ENCODE measurements at places on chromosomes 3 and 15.

GRCh38 chr3:195859846-195860411 is 48.2 kb upstream of the MUC4 start:
- DNase-seq = no peak

- DNase-seq = peak; percentile 37
Observed at GRCh38 chr3:186281176-186281575, 80.9 kb downstream of the DGKG start.

DNA sequence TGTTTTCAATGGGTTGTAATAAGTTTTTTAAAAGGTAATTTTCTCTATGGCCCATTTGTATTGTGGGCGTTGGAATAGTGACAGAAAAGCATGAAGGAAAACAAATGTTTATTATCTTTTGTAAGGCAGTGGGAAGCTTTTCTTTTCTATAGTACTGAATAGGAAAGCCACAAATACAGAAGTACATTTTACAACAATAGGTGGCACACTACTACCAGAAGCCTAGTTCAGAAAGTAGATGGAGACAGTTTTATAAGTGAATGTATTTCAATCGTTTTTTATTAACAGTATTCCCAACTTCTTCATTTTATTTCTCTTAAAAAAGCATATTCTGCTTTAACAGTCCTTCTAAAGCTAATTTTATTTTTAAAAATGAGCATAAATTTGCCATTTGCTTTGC is 296.7 kb downstream of the PTPRG start:
- peak; percentile 37 for DNase-seq

DNA sequence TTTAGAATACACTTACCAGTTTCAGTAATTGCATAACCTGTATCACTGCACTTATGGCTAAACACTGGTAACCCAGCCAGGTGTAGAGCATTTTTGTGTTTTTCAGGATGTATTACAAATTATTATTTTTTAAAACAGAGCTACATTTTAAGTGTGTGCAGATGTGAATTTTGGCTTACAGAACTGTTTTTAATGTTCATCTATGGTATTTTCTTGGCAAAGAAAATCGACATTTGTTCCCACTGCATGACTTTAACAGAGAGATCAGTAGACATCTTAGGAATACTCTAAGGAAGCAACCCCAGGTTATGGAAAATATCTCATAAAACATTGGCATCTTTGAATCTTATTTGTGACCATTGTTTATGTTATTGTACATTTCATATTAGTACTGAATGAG is 73.3 kb downstream of the ATP13A4 start:
- DNase-seq = no peak

GRCh38 chr3:40731445-40731844 is 206.7 kb downstream of the ZNF621 start:
- no peak for DNase-seq

DNA sequence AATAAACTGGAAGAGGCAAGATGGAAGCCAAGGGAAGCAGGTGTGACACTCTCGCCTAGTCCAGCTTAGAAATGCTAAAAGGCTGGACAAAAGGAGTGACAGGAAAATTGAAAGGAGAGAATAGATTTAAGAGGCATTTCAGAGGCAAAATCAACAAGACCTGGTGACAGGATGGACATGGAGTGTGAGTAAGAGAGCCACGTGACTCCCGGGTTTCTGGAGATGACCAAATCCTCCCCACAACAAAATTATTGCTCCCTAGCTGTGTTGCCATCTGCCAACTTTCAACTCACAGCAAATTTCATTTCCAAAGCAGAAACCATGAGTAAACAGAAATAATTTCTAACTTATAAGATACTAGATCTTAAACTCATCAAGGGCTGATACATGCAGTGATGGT is 52.6 kb downstream of the MTHFS start:
- DNase-seq = no peak

DNA sequence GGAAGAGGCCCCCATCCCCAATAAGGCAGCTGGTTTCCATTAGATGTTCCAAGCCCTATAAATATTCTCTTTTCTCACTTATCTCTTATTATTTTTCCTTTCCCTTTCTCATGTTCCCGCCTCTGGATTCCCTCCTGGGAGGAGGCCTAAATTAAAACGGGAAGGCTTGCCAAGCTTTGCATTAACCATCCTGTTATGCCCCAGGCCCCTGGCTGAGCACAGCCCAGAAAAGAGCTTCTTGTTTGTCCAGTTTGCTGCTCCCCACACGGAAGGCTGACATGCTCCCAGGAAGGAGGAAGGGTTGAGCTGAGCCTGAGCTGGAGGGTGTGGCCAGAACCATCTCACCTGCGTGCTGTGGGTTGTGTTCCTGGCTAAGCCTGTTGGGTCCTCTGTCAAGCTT is 63.1 kb upstream of the BOC start:
- no peak for DNase-seq

DNA sequence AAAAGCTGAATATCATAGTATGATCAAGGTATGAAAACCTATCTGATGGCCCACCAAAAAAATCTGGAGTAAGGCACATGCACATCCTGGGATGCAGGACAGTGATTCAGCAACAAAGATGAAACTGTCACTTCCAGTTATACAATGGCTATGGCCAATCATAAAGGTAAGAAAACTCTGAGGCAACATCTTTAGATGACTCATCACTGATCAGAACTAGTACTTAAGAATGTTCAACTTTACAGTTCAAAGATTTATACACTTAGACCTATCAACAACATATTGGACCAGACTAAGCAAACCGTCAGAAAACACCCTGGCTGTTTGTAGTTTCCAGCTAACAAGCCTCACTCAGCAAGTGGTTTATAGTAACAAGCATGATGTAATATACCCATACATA is 21.3 kb upstream of the PLCH1 start:
- DNase-seq = peak; percentile 26

GRCh38 chr3:36937492-36937891 is 7.4 kb downstream of the TRANK1 start:
- DNase-seq = peak; percentile 7

GRCh38 chr15:76342058-76342381 is 5.4 kb downstream of the ISL2 start:
- DNase-seq = no peak

GRCh38 chr3:51393134-51393495 is 2.0 kb downstream of the RBM15B start:
- DNase-seq = no peak
